Left ventricle myocardium superior (tissue), 1 donor: ENCODE measurements at places on chromosomes 13 and 19. TPM values are rescaled to one million over a fixed set of nuclear protein-coding genes. Genes with fewer than 3 reads are reported as not detected.
A peak's percentile ranks its signal among the peaks of the same experiment; 100 is the strongest.

Gene C5AR1
- 5.3 TPM for total RNA-seq

- DNase-seq = no peak
These were observed 15.2 kb downstream of the HTR2A start for GRCh38 chr13:46881621-46882020.

GRCh38 chr13:45215392-45216077 is 14.7 kb upstream of the KCTD4 start:
- DNase-seq = no peak

Gene SIGLECL1
- not detected for total RNA-seq

Gene ZNF567
- 3.7 TPM for total RNA-seq

Gene C5AR2
- total RNA-seq = 0.42 TPM

Gene ITGBL1
- 3.1 TPM for total RNA-seq

DNA sequence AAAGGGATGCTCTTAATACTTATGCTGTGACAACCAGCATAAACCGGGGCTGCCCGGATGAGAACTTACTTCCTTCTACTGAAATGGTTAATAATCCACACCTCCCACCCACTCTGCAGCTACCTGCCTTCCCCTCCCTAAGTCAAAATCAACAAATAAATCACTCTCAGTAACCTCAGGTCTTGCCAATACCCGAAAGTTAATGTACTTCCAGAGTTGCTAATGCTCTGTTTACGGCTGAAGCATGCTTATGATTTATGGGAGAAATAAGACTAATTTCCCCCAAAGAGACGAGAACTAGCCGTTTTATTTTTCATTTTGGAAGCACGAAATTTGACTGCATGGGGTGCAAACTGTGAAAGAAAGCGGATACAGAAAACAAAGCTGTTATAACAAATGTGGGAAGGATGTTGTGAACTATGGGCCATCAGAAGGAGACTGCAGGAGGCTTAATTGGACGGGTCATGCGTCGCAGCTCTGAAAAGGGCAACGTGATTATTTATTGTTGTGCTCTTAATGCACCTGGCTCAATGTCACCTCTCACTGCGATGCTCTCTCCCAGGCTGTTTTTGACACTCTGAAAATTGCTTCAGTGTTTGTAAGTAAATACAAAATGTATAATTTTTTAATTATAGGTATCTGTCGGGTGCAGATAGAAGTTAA is 114.0 kb upstream of the SLC7A1 start:
- DNase-seq = no peak

- no peak for DNase-seq
These were observed 378.3 kb downstream of the GPC5 start for GRCh38 chr13:91776611-91777193.

DNA sequence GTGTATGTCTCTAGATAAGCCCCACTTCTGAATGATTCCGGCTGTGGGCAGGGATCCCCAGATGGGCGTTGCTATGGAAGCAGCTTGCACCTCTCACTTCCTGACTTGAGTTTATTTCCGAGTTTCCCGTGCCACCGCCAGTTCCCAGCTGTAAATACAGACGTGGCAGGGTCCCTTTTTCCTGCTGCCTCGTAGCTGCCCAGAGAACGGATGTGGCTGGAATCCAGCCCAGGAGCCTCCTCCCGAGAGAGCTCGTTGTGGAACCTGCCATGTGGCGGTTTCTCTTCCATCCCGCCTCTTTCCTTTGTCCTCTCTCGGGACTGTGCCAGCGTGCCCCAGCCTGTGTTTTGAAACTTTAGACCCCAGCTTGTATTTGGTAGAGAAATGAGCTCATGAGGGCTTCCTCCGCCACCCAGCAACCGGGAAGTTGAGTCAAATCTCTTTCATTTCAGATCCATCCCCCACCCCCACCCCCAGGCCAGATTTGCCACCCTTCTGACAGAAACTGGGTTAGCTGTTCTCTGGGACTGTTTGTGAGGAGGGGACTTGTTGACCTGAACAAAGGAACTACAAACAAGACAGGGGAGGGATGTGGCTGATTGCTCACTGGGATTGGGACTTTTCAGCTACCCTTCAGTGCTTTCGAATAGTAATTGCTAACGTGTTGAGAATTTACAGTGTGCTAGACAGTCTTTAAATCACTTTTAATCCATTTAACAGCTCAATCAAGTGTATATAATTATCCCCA is 96.6 kb downstream of the SIPA1L3 start:
- peak; percentile 76 for DNase-seq

Gene TMED1
- 29.8 TPM for total RNA-seq
